T-helper 9 cell (primary cell): ENCODE measurements at places on chromosomes 13 and 19.

DNA sequence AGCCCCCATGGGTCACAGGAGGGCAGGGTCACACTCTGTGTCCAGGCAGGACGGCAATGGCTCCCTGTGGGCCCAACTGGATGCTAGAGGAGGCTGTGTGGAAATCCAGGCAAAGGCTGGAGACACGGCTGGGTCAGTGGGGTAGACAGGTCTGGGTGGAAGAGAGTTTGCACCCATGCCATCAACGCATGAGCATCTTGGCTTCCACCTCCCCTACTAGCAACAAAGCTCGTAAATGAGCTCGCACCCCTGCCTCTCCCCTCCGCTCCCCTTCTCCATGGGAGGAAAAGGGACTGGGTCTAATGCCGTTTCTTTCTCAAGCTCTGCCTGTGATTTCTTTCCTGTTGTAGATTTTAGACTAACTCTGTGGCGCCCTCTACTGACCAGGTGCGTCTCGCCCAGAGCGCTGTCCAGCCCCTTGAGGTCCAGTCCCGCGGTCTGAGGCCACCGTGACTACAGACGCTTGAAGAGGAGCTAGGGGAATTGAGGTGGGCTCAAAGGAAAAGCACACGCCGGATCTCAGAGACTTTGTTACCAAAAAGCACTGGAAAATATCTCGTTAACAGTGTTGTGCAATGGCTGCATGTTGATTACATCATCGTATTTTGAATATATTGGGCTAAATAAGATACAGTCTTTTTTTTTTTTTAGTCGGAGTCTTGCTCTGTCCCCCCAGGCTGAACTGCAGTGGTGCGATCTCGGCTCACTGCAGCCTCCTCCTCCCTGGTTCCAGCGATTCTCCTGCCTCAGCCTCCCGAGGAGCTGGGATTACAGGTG is 50.7 kb upstream of the USP29 start:
- DNase-seq: no peak

DNA sequence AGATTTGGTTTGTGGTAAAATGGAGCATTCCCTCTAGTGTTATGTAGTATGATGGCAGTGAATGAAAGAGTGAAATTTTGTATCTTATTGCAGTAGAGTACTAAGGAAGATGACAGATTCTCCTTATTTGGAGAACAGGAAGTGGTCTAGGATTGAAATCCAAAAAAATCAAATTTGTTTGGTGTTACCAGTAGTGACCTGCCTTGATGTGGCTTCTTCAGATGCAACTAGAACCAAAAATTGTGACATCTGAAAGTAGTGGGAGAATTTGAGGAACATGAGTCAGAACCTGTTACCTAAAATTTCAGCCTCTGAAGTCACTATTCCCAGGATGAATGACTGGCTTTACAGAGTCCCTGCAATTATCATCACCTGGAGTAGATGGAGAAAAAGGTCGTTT is 165.9 kb downstream of the KLF5 start:
- no peak for DNase-seq

- DNase-seq: no peak
These were observed 128.3 kb downstream of the LMO7 start for GRCh38 chr13:75764251-75764925.

- no peak for DNase-seq
These were observed 470.7 kb upstream of the SLITRK1 start for GRCh38 chr13:84352946-84353345.

DNA sequence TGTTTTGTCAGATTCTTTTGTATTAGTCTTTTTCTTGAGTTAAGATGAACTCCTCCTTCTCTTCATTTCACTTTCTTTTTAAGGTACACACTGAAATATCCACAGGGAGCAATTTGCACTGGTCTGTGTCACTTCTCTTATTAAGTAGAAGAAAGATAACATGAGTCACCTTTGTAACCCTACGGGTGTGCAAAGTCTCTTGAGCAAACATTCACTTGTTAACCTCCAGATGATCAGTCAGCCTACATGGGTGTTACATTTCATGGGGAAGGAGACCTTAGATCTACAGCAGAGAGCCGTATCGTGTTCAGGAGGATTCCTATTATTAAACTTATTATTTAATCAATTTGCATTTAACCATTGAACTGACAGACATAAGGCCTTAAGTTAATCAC is 5.1 kb downstream of the ZNF507 start:
- no peak for DNase-seq
